Kidney (tissue), 22 donors: ENCODE measurements at places on chromosomes 6 and 20. TPM values are rescaled to one million over a fixed set of nuclear protein-coding genes. Genes with fewer than 3 reads are reported as not detected.

Gene TMEM244
- total RNA-seq = not detected

Gene BMP6
- total RNA-seq = 10.0 TPM

Gene MEI4
- total RNA-seq = 1.2 TPM

- no peaks in the 10 kb centered on the region for H3K36me3 ChIP-seq
- H3K4me1 ChIP-seq = peaks cover 6% of the 10 kb centered on the region
- no peaks in the 10 kb centered on the region for H3K27me3 ChIP-seq
- DNase-seq = peak; percentile 76
- no peak overlapping the region for H3K27ac ChIP-seq
- H3K4me3 ChIP-seq = no peak overlapping the region
Observed at GRCh38 chr6:158072083-158072721, 90.5 kb downstream of the SYNJ2 start.

DNA sequence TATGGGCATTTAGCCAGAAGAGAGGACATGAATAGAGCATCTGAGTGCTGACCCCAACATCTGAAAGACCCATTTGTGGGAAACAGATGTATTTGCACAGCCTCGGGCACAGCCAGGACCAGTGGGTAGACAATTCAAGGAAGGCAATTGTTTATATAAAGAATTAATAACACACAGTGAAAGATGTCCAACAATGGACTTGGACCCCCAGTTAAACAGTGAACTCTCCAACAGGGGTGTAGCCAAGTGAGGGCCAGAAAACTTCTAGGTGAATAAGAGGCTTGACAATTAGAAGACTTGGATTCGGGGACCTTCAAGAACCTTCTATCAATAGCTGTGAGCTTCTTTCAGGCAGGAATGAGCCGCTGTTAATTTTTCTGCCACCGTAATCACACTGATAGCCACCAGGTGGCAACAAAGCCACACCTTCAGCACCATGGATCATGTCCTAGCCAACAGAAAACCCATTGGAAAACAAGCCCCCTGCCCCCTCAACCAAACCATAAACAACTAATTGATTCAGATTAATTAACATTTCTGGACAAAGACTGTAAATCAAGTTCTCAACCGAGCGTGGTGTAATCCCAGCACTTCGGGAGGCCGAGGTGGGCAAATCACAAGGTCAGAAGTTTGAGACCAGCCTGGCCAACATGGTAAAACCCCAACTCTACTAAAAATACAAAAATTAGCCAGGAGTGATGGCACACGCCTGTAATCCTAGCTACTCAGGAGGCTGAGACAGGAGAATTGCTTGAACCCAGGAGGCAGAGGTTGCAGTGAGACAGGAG, 8.8 kb upstream of the SRSF6 start:
- peak; percentile 57 for DNase-seq
- H3K27me3 ChIP-seq = no peaks in the 10 kb centered on the region
- H3K4me3 ChIP-seq = no peak overlapping the region
- H3K36me3 ChIP-seq = no peaks in the 10 kb centered on the region
- no peak overlapping the region for H3K27ac ChIP-seq

Gene EYA4
- total RNA-seq = 5.0 TPM

DNA sequence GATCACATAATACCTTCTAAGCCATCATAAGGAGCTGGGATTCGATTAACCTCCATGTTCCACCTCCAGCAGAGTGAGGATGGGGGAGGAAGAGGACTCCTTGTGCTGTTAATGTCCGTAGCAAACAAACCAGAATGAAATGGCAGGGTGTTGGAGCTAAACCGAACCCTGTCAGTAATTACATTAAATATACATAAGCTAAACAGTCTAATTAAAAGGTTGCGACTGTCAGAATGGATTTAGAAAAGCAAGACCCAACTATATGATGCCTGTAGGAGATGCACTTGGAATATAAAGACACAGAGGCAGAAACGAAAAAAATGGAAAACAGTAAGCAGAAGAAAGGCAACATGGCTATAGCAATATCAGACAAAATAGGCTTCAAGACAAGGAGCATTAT, 13.2 kb downstream of the PREX1 start:
- no peak for DNase-seq
- no peaks in the 10 kb centered on the region for H3K27me3 ChIP-seq
- no peaks in the 10 kb centered on the region for H3K4me1 ChIP-seq
- H3K27ac ChIP-seq = no peak overlapping the region
- no peaks in the 10 kb centered on the region for H3K36me3 ChIP-seq

Gene MAP1LC3A
- total RNA-seq = 42.5 TPM

Gene FILIP1
- total RNA-seq = 4.6 TPM

DNA sequence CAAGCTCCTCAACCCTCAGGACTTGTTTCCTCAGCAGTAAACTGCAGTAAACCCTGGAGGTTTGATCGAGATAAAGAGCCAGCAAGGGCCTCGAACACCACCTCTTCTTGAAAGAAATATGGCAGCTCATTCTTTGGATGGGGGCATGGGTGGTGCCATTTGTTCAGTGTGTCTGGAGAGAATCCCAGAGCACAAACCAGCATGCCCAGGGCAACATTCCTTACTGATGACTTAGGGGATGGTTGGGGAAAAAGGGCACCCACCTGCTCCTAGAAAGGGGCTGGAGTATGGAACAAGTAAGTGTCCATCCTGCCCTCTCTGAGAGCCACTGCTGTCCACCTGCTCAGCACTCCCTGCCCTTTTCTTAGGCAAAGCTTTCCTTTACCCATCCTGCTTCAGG, 31.3 kb upstream of the ZFAND3 start:
- H3K27ac ChIP-seq = no peak overlapping the region
- H3K27me3 ChIP-seq = no peaks in the 10 kb centered on the region
- H3K4me1 ChIP-seq = no peaks in the 10 kb centered on the region
- no peaks in the 10 kb centered on the region for H3K36me3 ChIP-seq
- no peak overlapping the region for H3K4me3 ChIP-seq
- no peak for DNase-seq

Gene GJA1
- 47.8 TPM for total RNA-seq

Gene CARMIL1
- 51.1 TPM for total RNA-seq

GRCh38 chr6:165910184-165910966, 247.3 kb upstream of the PDE10A start:
- no peaks in the 10 kb centered on the region for H3K27me3 ChIP-seq
- H3K4me1 ChIP-seq = peaks cover 3% of the 10 kb centered on the region
- H3K36me3 ChIP-seq = no peaks in the 10 kb centered on the region

Gene SFT2D1
- total RNA-seq = 48.3 TPM

Gene RBM24
- total RNA-seq = 1.5 TPM

- no peaks in the 10 kb centered on the region for H3K27me3 ChIP-seq
- no peaks in the 10 kb centered on the region for H3K4me1 ChIP-seq
- no peak overlapping the region for H3K27ac ChIP-seq
- DNase-seq = no peak
Observed at GRCh38 chr6:105080279-105080678, 99.5 kb downstream of the POPDC3 start.

- H3K27ac ChIP-seq = no peak overlapping the region
- no peak for DNase-seq
- no peaks in the 10 kb centered on the region for H3K4me1 ChIP-seq
- H3K27me3 ChIP-seq = no peaks in the 10 kb centered on the region
- H3K4me3 ChIP-seq = no peak overlapping the region
Observed at GRCh38 chr6:67883500-67884366, 751.3 kb upstream of the ADGRB3 start.

Gene KCNK16
- total RNA-seq = not detected

Gene ANKRD6
- 29.5 TPM for total RNA-seq

DNA sequence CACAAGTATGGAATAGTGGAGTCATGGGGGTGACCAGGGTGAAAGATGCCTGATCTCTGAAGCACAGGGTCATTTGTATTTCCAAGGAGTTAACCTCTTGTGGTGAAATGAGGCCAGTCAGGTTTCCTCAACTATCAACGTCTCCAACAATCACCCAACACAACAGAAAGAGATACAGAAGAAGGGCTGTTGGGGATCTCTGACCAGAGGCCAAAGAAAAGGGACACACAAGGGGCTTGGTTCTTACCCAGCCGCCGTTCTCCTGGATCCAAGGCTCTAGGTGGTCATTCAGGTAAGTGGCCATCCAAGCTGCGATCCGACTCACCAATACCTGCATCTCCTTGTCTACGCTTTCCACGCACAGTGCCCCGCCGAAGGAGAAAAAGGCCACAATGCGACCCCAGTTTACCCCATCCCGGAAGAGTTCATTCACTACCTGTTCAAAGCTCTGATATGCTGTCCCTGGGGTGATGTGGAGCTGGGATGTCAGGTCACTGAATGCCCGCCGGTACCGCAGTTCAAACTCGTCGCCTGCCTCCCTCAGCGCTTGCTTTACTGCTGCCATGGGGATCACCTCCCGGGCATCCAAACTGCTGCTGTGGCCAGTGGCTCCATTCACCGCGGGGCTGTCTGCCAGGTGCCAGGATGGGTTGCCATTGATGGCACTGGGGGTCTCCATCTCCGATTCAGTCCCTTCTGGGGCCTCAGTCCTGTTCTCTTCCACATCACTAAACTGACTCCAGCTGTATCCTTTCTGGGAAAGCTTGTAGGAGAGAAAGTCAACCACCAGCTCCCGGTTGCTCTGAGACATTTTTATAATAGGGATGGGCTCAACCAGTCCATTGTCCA, 1.0 kb downstream of the BCL2L1 start:
- H3K4me1 ChIP-seq = peaks cover 4% of the 10 kb centered on the region
- peak overlapping the region; percentile 85 for H3K4me3 ChIP-seq
- no peak for DNase-seq
- no peaks in the 10 kb centered on the region for H3K36me3 ChIP-seq

- no peaks in the 10 kb centered on the region for H3K36me3 ChIP-seq
- no peak for DNase-seq
- no peak overlapping the region for H3K27ac ChIP-seq
Observed at GRCh38 chr6:33656844-33657243, 35.7 kb downstream of the ITPR3 start.

DNA sequence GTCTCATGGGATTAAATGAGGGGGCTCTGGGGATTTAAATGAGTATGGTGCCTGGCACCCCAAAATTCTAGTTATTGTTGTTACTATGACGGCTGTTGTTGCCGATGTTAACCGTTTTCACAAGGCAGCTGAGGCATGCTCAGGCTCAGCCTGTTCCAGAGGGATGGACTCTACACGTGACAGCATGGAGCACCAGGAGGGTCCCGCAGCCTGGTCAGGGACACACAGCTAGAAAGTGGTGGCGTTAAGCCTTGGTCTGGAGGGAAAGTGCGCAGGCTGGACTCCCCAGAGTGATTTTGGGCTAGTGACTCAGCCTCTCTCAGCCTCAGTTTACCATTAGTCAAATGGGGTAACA, 7.0 kb downstream of the FAM110A start:
- no peak for DNase-seq
- no peaks in the 10 kb centered on the region for H3K27me3 ChIP-seq
- no peaks in the 10 kb centered on the region for H3K36me3 ChIP-seq
- H3K27ac ChIP-seq = no peak overlapping the region
- no peaks in the 10 kb centered on the region for H3K4me1 ChIP-seq

DNA sequence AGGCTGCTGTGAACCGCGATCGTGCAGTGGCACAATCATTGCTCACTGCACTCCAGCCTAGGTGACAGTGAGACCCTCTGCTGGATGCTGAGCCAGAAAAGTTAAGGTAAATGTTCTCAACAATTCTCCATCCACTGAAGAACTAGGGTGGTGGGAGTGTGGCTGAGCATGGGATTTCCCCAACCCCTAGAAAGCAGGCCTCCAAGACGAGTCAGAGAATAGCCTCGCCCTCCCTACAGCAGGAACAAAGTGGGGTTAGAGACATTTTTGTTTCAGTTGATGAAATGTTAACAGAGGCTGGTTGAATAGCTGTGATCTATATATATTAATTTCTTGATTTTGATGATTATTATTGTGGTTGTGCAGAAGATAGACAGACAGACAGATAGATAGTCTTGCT, 6.1 kb upstream of the ALDH8A1 start:
- H3K4me1 ChIP-seq = no peaks in the 10 kb centered on the region
- H3K27ac ChIP-seq = no peak overlapping the region
- no peak for DNase-seq
- no peak overlapping the region for H3K4me3 ChIP-seq

DNA sequence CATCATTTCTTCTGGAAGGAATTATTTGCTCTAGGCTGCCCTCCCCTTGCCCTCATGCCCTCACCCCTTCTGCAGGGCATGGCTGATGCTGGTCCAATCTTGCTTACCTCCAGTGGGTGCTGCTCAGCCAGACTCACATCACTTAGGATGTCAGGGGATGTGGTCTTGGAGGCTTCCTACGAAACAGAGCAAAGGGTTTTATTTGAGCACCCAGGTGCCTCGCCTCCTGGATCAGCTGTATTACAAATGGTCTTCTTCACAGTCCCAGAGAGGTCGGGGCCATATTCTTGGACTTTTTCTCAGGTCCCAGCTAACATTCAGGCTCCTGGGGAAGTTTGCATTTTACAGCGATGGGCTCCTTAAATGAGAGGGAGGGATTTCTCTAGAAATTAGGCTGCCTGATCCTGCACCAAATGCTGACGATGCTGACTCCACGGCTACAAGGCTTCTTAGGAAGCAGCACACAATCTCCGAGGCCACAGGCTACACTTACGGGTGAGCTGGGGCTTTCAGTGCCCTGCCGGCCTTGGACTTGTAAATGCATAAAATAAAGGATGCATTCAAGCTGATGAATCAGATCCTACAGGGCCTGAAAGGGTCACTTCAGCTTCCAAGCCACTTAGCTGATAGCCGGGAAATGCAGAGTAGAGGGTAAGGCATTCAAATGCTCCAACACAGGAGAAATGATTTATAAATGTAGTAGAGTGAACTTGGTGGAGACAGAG, 159.8 kb upstream of the ECI2 start:
- no peaks in the 10 kb centered on the region for H3K27me3 ChIP-seq
- no peak overlapping the region for H3K4me3 ChIP-seq
- DNase-seq = no peak
- H3K27ac ChIP-seq = no peak overlapping the region

GRCh38 chr6:21359926-21360325, 233.6 kb upstream of the SOX4 start:
- no peak overlapping the region for H3K27ac ChIP-seq
- H3K36me3 ChIP-seq = no peaks in the 10 kb centered on the region
- no peak for DNase-seq
- H3K4me3 ChIP-seq = no peak overlapping the region

Gene RIMS1
- 4.5 TPM for total RNA-seq

DNA sequence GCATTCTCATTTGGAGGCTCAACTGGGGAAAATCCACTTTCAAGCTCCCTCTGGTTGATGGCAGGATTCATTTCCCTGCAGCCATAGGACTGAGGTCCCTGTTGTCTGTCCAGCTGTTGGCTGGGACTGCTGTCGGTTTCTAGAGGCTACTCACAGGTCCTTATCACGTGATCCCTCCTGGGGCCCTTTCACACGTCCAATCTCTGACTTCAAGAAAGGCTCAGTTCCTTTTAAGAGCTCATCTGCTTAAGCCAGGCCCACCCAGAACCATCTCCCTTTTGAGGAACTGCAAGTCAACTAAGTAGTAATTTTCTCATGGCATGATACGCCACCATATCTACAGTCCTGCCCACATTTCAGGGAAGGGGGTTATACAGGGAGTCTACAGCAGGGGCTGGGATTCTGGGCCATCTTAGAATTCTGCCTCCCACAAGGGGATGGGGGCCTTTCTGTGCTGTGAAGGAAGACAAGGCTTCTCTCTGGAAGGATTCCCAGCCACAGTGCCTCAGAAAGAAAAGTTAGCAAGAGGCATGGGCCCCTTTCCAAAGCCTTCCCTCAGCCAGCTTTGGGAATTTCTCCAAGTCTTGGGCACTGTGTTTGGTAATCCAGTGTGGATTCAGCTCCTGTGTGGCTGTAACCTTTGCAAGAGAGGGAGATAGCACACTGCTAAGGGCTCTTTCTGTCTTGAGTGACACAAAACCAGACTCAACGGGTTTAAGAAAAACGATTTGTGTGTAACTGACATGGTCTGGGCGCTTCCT, 66.4 kb downstream of the CTCFL start:
- no peak for DNase-seq
- H3K4me3 ChIP-seq = no peak overlapping the region
- no peaks in the 10 kb centered on the region for H3K4me1 ChIP-seq

- no peak overlapping the region for H3K27ac ChIP-seq
- no peaks in the 10 kb centered on the region for H3K4me1 ChIP-seq
- DNase-seq = no peak
- H3K36me3 ChIP-seq = no peaks in the 10 kb centered on the region
- H3K4me3 ChIP-seq = no peak overlapping the region
- no peaks in the 10 kb centered on the region for H3K27me3 ChIP-seq
Observed at GRCh38 chr6:139679516-139680179, 305.2 kb upstream of the CITED2 start.
